Immature natural killer cell (primary cell): ENCODE measurements at places on chromosomes 2 and 18. TPM values are rescaled to one million over a fixed set of nuclear protein-coding genes. Genes with fewer than 3 reads are reported as not detected.
A peak's percentile ranks its signal among the peaks of the same experiment; 100 is the strongest.

ITGB6 gene
- polyA plus RNA-seq = not detected

SLC9A2 gene
- not detected for polyA plus RNA-seq

MYOM1 gene
- 0.72 TPM for polyA plus RNA-seq

ST3GAL5 gene
- 15.0 TPM for polyA plus RNA-seq

SIX3 gene
- polyA plus RNA-seq = not detected

SPATA3 gene
- not detected for polyA plus RNA-seq

GALM gene
- 14.8 TPM for polyA plus RNA-seq

DNA sequence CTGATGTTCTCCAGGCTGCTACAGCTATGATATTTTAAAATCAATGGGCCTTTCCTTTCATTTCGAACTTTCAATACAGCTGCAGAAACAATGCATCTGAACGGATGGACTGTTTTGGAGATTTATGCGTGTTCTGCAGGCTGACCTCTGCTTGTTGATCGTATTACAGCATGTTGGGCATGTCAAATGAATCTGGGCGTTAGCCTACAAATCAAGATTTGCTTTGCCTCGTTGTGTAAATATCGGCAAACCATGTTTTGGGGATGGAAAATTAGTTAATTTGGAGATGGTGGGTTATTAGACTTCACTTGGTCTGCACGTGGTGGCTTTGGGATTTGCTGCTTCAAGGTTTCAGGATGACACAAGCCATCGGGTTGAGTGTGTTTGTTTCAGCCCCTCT is 129.3 kb downstream of the AGAP1 start:
- no peaks in the 10 kb centered on the region for H3K36me3 ChIP-seq
- H3K27me3 ChIP-seq = peaks cover 9% of the 10 kb centered on the region
- no peak for DNase-seq
- H3K27ac ChIP-seq = no peak overlapping the region
- H3K4me3 ChIP-seq = no peak overlapping the region
- H3K4me1 ChIP-seq = no peaks in the 10 kb centered on the region

GRCh38 chr18:40980171-40980570 is 974.9 kb upstream of the PIK3C3 start:
- H3K36me3 ChIP-seq = no peaks in the 10 kb centered on the region
- H3K27ac ChIP-seq = no peak overlapping the region
- no peaks in the 10 kb centered on the region for H3K27me3 ChIP-seq
- no peak for DNase-seq

DNA sequence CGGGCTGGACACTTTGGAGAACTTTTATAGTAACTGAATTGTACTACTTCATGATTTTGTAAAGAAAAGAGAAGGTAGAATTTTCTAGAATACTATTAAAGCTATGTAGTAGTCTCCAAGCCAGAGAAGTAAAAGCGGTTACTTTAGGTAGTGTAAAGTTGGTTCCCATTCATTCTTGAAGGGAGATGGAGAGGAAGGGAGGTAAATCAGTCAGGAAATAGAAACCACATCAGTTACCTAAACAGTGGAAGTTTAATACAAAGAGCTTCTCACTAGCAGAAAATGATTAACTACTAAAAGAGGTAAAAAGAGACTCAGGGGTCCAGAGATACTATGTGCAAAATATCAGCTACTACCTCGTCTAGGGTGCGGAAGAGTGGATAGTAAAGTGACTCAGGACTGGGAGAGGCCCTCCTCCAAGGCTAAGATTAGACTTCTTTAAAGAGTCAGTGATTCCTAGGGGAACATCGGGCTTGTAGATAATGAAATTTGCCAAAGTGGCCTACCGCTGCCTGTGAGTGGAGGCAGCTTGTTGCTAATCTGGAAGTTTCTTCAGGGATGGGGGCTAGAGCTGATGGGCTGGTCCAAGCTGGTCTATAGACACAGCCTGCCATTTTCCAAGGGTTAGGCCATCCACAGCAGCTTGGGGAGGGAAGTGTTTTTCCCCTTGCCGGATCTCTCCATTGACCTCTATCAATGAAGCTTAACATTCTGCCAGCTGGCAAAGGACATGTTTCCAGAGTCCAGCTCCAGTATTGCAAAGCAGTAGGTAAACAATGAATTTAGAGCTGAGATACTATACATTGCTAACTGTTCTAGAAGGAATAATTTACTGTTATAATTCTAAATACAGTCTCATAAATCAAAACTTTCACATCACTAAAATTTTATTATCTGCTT is 246.4 kb upstream of the BOD1L2 start:
- H3K27me3 ChIP-seq = no peaks in the 10 kb centered on the region
- H3K27ac ChIP-seq = no peak overlapping the region
- H3K4me1 ChIP-seq = peaks cover 14% of the 10 kb centered on the region
- H3K36me3 ChIP-seq = no peaks in the 10 kb centered on the region

DNA sequence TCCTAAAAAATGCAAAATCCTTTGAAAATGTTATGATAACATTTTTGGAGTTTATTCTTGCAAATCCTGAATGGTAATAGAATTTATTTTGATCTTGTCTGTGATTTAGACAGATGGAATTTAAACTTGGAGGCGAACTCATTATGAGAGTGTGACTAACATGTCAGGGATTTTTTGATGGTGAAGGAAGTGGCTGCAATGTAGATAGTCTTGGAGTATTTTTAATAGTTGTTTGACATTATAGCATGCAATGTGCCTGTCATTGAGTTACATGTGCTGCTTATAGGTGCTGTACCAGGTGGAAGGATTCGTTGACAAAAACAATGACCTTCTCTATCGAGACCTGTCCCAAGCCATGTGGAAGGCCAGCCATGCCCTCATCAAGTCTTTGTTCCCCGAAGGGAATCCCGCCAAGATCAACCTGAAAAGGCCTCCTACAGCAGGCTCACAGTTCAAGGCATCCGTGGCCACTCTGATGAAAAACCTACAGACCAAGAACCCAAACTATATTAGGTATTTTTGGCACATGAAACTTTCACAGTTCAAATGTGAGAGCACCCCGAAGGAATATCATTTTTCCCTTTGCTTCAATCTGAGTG is 141.8 kb downstream of the MYO1B start:
- no peaks in the 10 kb centered on the region for H3K4me1 ChIP-seq
- no peak overlapping the region for H3K4me3 ChIP-seq
- DNase-seq = no peak
- no peaks in the 10 kb centered on the region for H3K36me3 ChIP-seq
- no peak overlapping the region for H3K27ac ChIP-seq

GRCh38 chr2:95007031-95007609 is 18.4 kb upstream of the MAL start:
- H3K27ac ChIP-seq = no peak overlapping the region
- DNase-seq = no peak
- no peaks in the 10 kb centered on the region for H3K36me3 ChIP-seq

DNA sequence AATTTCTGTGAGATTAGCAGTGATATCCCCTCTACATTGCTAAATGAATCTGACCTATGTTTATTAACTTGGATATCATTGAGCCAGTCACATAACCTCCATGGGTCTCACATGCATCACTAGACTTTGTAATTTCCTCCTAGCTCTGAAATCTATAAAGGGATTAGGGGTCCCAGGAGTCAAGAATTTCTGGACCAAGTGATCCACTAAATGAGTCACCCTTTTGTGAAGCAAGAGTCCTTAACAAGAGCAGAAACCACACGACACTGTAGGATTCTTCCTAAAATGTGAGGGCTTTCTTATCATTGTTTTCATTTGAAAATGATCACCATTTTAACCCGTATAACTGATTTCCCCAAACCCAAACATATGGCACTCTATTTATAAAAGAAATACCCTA is 90.3 kb downstream of the DHRS9 start:
- H3K27ac ChIP-seq = no peak overlapping the region
- no peak overlapping the region for H3K4me3 ChIP-seq
- peaks cover 4% of the 10 kb centered on the region for H3K27me3 ChIP-seq

GRCh38 chr2:168185583-168186274 is 61.7 kb downstream of the STK39 start:
- no peak for DNase-seq
- H3K27me3 ChIP-seq = no peaks in the 10 kb centered on the region
- H3K4me3 ChIP-seq = no peak overlapping the region

DNA sequence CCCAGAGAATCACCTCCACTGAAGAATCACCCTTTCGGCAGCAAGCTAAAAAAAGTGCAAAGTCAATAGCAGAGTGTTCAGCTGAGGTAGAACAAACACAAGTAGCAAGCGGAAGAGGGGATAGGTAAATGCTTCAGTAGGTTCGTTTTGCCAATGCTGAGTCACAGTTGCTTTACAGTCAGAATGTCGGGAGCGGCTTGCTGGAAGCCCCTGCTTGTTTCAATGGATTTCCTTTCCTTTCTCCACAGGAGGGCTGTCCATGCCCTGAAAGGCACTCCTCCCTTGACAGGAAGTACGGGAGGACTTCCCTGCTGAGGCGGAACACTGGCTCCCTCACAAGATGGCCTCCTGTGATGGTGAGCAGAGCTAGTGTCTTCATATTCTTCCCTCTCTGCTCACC is 146.2 kb upstream of the LYPD1 start:
- no peak overlapping the region for H3K4me3 ChIP-seq
- no peaks in the 10 kb centered on the region for H3K27me3 ChIP-seq
- H3K36me3 ChIP-seq = no peaks in the 10 kb centered on the region
- no peaks in the 10 kb centered on the region for H3K4me1 ChIP-seq

DNA sequence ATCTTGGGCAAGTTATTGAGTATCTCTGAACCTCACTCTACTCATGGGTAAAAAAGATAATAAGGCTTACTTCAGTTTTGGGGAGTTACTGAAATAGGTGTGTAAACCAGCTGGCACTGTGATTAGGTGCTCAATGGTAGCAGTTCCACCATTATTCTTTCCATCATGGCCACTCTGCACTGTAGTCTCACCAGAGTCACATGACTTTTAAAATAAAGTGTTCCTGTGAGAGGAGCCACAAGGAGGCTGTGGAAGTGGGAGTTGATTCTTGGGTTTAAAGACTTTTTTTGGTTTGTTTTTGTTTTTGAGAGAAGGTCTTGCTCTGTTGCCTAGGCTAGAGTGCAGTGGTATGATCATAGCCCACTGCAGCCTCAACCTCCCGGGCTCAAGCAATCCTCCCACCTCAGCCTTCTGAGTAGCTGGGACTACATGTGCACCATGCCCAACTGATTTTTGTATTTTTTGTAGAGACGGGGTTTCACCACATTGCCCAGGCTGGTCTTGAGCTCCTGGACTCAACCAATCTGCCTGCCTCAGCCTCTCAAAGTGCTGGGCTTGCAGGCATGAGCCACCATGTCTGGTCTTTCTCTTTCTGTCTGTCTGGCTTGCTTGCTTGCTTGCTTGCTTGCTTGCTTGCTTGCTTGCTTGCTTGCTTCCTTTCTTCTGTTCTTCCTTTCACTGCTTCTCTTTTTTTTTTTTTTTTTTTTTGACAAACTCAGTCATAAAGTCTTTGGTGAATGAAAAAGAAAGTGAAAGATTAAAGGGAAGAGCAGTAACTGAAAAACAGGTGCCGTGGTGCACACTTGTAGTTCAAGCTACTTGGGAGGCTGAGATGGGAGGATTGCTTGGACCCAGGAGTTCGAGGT is 21.2 kb upstream of the ACVR1 start:
- peaks cover 13% of the 10 kb centered on the region for H3K4me1 ChIP-seq
- no peaks in the 10 kb centered on the region for H3K27me3 ChIP-seq
- no peak for DNase-seq
- no peaks in the 10 kb centered on the region for H3K36me3 ChIP-seq
- peak overlapping the region; percentile 44 for H3K4me3 ChIP-seq

GRCh38 chr2:185433824-185434223 is 304.8 kb upstream of the FSIP2 start:
- no peak for DNase-seq
- no peaks in the 10 kb centered on the region for H3K36me3 ChIP-seq
- no peak overlapping the region for H3K4me3 ChIP-seq
- no peaks in the 10 kb centered on the region for H3K27me3 ChIP-seq
- H3K4me1 ChIP-seq = no peaks in the 10 kb centered on the region
- no peak overlapping the region for H3K27ac ChIP-seq

- no peak for DNase-seq
- no peaks in the 10 kb centered on the region for H3K36me3 ChIP-seq
- no peaks in the 10 kb centered on the region for H3K4me1 ChIP-seq
- no peak overlapping the region for H3K4me3 ChIP-seq
Measured at GRCh38 chr2:222950638-222951285, 89.9 kb downstream of the ACSL3 start.

- no peak for DNase-seq
- no peak overlapping the region for H3K27ac ChIP-seq
- no peaks in the 10 kb centered on the region for H3K4me1 ChIP-seq
- H3K4me3 ChIP-seq = no peak overlapping the region
Measured at GRCh38 chr2:223122781-223123180, 70.8 kb downstream of the KCNE4 start.

DNA sequence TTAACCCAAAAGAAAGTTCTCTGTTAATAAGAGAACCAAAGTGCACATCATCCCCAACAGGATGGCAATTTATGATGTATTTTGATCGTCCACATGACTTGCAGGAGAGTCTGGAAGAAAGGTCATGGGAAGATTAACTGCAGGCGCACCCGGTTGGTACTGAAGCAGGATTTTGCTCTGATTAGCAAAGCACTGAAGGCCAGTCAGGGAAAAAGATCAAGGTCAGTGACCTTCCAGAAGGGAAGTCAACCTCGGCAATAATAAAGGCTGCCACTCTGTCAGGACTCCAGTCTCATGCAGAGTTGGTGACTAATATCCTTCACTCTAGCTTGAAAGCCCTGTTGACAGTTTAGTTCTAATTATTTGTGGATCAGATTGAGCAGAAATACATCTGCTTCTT is 432.7 kb upstream of the RAB12 start:
- H3K27ac ChIP-seq = no peak overlapping the region
- H3K36me3 ChIP-seq = no peaks in the 10 kb centered on the region
- H3K4me3 ChIP-seq = no peak overlapping the region
- no peaks in the 10 kb centered on the region for H3K4me1 ChIP-seq
- no peak for DNase-seq

DNA sequence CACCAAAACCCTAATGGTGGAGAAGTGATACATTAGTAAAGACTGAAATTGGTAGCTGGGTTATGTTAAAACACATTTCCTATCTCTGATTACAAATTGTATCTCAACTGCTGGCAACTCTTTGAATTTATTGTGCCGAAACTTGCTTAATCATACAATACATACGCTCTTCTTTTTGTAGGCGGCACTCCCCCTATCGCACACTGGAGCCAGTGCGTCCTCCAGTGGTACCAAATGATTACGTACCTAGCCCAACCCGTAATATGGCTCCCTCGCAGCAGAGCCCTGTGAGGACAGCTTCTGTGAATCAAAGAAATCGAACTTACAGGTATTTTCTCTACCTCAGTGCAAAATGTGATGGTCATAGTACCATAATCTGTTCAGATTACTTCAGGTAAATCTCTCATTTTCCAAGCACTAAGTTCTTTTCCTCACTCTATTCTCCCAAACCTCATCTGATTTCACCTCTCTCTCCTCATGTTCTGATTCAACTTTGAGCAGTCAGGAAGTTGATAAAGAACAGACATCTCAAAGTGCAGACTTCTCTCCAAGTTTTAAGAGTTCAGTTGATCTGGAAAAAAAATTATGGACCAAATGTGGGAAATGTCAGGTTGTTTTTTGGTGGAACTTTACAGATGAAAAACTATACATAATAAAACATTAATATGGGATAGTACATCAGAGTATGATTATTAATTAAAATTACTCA is 66.5 kb downstream of the ABI2 start:
- H3K4me1 ChIP-seq = no peaks in the 10 kb centered on the region
- peaks cover 15% of the 10 kb centered on the region for H3K36me3 ChIP-seq
- peaks cover 2% of the 10 kb centered on the region for H3K27me3 ChIP-seq
- H3K27ac ChIP-seq = no peak overlapping the region

- H3K4me3 ChIP-seq = no peak overlapping the region
- H3K36me3 ChIP-seq = no peaks in the 10 kb centered on the region
- DNase-seq = no peak
- H3K27ac ChIP-seq = no peak overlapping the region
Measured at GRCh38 chr18:31792580-31792911, 31.9 kb upstream of the SLC25A52 start.

GRCh38 chr2:46461011-46461674 is 18.2 kb upstream of the TMEM247 start:
- peak overlapping the region; percentile 26 for H3K4me3 ChIP-seq
- H3K27ac ChIP-seq = peak overlapping the region; percentile 4
- H3K4me1 ChIP-seq = peaks cover 15% of the 10 kb centered on the region
- peak; percentile 74 for DNase-seq
